ENCODE measurements at places on chromosomes 5 and 9. TPM values are rescaled to one million over a fixed set of nuclear protein-coding genes. Genes with fewer than 3 reads are reported as not detected.

DNA sequence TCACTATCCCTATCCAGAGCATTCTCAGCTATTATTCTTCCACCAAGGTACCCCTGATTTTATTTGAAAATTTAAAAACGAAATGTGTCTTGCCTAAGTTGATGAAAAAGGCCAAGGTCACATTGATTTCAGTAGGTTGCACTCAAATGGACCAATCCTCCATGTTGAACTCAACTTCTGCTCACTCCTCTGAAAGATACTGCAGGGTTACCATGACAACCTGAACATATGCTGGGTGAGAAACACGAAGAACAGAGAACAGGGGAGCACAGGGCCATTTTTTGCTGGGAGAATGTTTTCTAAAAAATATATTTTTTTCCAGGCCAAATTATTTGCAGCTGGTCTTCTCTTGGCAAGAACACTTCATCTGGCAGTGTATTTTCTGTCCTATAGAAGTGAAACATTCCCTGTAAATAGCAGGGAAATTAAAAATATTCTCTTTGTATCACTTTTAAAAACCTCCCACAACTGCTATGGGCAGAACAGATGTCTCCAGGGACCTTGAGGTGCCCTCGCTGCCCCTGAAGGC, 215.9 kb downstream of the NXNL2 start:
- no peak overlapping the region for H3K4me3 ChIP-seq
- H3K27ac ChIP-seq = no peak overlapping the region

Gene RORB
- 0.22 TPM for polyA plus RNA-seq

DNA sequence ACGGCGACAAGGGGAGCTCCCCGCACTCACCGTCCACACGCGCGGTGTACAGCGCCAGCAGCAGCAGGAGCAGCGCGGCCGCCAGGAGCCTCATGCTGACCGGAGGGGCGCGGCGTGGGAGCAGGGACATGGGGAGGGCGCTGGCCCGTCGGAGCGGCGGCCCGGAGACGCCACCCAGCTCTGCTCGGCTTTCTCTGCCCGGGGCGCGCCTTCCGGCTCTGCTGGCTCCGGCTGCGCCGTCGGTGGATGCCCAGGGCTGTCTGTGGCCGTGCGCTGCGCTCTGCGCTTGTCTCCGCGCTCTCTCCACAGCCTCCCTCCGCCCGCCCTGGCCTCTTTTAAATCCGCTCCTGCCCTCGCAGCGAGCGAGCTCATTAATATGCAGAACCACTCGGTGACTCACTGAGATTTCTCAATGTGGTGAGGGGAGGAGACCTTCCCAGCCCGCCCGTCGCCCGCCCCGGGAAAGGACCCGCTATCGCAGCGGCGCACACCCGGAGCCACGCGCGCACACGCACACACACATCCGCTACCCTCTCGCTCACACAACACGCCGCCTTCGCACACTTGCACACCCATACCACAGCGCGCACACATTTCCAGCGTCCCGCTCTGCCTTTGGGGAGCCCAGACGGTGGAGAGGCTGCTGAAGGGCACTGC, at the start of gene CXCL14:
Gene CXCL14 (minus strand): TSS at position 307 of the 657 bp plus-strand sequence. CDS start 213 bp downstream, at position 94.
- no peak within 1 kb of the TSS for H3K27ac ChIP-seq
- peak within 1 kb of the TSS; percentile 19 for H3K4me3 ChIP-seq
- no peaks in the 10 kb centered on the region for H3K36me3 ChIP-seq
- DNase-seq = peak; percentile 79
- H3K4me1 ChIP-seq = peaks cover 13% of the 10 kb centered on the region

- no peaks in the 10 kb centered on the region for H3K36me3 ChIP-seq
- H3K4me3 ChIP-seq = no peak overlapping the region
- H3K4me1 ChIP-seq = no peaks in the 10 kb centered on the region
Observed at GRCh38 chr9:81363916-81364480, 325.3 kb downstream of the TLE1 start.

- no peaks in the 10 kb centered on the region for H3K4me1 ChIP-seq
- no peak overlapping the region for H3K4me3 ChIP-seq
- DNase-seq = no peak
- no peaks in the 10 kb centered on the region for H3K27me3 ChIP-seq
Observed at GRCh38 chr5:113984928-113985327, 376.9 kb upstream of the KCNN2 start.

Gene ZNF367
- polyA plus RNA-seq = 10.2 TPM

DNA sequence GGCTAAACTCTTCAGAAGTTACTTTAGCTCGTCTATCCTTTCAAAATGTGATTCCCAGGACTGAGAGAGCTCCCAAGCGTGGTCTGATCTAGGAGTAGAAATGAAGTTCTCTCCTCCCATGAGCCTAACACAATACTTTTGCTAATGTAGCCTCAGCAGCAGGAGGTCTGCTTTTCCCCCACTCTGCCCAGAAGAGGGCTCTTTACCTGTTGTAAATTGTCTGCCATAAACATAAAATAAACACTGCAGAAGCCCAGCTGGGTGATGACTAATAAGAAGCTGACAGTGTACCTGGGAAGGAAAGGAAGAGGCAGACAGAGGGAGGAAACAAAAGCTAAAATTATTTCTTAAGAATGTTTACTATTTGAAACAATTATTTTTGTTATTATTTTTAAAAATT, 15.4 kb downstream of the SLC36A3 start:
- DNase-seq = no peak
- no peak overlapping the region for H3K4me3 ChIP-seq
- no peaks in the 10 kb centered on the region for H3K27me3 ChIP-seq
- no peaks in the 10 kb centered on the region for H3K4me1 ChIP-seq
- H3K36me3 ChIP-seq = no peaks in the 10 kb centered on the region
